CD8-positive, alpha-beta memory T cell (primary cell): ENCODE measurements at places on chromosomes 7 and 10. TPM values are rescaled to one million over a fixed set of nuclear protein-coding genes. Genes with fewer than 3 reads are reported as not detected.

DNA sequence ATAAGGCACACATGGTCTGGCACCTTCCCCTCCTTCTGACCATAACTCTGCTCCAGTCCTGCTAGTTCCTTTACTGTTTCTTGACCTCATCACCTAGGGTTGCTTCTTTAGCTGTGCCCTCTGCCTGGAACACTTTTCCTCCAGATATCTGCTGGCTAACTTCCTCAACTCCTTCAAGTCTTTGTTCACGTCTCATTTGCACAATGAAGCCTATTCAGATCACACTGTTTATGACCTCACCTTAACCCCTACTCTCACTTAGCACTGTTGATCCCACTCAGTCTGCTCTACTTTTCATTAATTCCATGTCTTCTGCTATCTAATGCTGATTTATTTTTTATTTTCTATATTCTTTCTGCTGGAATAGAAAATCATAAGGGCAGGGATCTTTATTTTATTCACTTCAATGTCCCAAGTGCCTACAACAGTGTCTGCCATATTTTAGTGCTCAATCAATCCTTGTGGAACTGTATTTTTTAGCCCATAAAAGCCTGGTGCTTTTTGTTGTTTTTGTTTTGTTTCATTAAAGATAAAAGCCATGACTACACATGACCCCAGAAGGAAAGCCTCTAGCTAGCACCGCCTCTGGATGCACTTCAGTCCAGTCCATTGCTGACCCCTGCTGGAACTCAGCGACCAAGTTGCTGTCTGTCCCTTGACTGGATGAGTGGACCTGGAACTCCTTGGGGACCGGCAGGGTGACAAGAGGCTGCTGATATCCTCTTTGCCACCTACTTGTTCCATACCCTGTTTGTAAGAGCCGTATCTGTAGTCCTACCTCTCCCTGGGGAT, 12.3 kb downstream of the KLF14 start:
- DNase-seq = no peak

- no peak for DNase-seq
Measured at GRCh38 chr7:44976746-44977196, 2.0 kb downstream of the MYO1G start.

Gene CCL24
- total RNA-seq = not detected

Gene ANKRD2
- total RNA-seq = not detected

DNA sequence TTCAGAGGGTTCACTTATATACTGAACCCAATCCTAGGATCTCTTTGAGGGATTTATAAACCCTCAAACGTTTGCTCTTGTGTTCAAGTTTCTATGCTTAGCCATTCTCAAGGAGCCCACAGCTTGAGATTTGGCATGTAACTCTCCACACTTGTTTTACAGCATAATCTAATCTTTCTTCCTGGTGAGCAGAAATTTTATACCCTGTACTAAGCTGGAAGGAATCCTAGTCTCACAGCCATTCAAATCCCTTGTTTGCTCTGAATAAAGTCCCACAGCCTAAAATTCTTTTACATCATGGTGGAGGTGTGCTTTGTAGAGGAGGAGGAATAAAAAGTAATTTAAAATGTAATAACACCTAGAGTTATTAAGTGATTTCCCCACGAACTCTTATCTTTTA, 5.3 kb upstream of the AGR2 start:
- DNase-seq = no peak

Gene INPP5A
- total RNA-seq = 4.8 TPM

GRCh38 chr10:10542477-10542876, 475.2 kb upstream of the CELF2 start:
- no peak for DNase-seq

DNA sequence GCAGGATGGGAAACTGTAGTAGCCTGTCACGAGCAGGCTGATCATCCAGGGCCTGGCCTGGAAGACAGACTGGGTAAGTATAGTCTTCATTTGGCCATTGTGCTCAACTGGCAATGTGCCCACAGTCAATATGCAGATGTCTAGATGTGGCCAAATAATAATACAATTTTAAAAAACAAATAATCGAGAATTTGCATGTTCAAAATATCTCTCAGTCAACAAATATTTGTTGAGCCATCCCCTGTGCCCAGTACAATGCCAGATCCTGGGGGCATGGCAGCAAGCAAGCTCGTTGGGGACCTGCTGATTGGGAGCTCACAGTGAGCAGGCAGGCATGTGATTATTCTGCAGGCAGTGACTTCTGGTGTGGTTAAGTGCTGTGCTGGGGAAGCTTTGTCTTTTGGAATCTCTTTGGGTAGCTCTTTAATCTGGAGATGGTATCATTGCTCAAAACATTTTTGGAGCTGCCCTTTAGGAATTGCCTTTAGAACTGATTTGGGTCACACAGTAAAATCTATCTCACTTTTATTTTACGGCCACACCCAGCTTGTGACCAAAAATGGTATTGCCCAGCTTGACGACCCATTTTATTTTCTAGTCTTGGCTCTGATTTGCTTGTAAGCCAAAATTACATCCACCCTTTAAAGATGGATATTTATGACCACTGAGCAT, 92.2 kb downstream of the PLCE1 start:
- DNase-seq = no peak

Gene PGAM2
- 0.44 TPM for total RNA-seq

- DNase-seq = no peak
Measured at GRCh38 chr7:27180431-27181420, 4.3 kb downstream of the HOXA11 start.

Gene INA
- 0.73 TPM for total RNA-seq

- DNase-seq = no peak
Measured at GRCh38 chr10:34155812-34156211, 659.3 kb downstream of the PARD3 start.

DNA sequence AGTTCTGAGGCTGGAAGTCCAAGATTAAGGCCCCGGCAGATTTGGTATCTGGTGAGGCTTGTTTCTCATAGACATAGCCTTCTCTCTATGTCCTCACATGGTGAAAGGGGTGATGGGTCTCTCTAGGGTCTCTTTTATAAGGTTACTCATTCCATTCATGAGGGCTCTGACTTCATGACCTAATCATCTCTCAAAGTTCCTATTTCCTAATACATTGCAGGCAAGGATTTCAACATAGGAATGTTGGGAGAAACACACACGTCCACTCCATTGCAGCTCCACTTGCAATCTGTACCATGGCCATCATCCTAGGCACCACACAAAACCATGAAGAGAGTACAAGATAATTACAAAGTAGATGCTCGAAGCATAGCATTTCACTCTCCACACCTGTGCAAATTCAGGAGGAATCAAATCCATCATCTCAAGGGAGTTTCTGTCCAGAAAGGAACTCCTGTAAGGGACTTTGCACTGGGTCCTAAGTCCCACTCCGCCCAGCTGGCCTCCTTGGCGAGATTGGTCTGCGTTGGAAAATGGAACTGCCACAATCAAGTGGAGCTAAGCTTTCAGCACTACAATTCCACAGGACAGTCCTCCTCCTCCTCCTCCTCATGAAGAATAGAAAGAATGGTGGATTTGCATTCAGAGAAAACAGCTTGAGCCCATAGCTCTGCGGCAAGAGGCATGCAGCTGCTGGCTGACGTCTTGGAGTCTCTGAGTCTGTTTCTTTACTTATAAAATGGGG, 8.8 kb downstream of the DDC start:
- DNase-seq = no peak

DNA sequence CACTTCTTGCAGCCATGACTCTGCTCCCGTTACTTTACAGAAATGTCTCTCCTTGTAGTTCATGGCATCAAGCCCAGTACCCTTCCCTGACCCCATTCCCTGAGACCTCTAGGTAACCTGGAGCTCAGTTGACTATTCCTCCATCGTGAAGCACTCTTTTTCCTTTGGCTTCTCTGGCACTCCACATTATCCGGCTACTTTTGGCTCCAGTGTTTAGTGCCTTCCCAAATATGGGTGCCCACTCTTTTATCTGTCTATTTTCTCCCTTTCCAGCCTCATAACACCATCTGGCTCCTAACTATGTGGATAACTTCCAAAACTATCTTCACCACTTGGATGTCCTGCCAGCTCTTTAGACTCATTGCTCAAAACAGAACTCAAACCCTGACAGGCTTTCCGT, 744.7 kb upstream of the GALNT17 start:
- no peak for DNase-seq

GRCh38 chr7:50303335-50304128, 984 bp upstream of the IKZF1 start:
- peak; percentile 54 for DNase-seq

DNA sequence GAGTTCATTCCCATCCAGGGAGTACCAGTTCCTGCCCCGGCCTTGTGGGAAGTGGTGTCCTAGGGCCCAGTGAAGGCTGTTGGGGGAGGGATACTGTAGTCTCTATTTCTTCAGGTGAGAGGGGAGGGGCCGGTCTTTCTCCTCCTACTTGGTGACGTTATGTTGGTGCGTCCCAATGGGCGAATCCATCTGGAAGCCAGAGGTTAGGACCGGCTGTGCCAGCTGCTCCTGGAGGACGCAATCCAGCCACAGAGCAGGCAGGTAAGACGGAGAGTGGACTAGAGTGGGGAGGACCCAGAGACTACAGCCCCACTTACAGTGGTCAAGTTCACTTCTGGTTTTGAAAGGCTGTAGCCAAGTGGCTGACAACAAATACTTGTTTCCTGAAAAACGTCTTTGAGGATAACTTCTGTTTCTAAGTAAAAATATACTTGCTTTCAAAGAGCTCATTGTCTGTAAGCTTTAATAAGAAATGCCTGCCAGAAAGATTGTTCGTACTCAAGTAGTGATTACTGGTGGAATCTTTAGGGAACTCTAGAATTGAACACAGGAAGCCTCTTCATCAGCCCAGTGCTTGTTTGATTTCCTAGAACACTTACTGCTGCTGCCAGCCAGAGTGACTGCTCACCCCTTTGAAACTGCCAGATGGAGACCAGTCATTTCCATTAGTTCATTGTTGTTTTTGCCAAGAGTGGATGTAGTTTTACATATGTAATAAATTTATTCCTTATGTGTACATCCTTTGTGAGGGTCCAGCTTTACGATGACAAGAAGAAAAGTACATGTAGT, 25.4 kb downstream of the RBM33 start:
- no peak for DNase-seq

Gene MRPS17
- total RNA-seq = 35.5 TPM

DNA sequence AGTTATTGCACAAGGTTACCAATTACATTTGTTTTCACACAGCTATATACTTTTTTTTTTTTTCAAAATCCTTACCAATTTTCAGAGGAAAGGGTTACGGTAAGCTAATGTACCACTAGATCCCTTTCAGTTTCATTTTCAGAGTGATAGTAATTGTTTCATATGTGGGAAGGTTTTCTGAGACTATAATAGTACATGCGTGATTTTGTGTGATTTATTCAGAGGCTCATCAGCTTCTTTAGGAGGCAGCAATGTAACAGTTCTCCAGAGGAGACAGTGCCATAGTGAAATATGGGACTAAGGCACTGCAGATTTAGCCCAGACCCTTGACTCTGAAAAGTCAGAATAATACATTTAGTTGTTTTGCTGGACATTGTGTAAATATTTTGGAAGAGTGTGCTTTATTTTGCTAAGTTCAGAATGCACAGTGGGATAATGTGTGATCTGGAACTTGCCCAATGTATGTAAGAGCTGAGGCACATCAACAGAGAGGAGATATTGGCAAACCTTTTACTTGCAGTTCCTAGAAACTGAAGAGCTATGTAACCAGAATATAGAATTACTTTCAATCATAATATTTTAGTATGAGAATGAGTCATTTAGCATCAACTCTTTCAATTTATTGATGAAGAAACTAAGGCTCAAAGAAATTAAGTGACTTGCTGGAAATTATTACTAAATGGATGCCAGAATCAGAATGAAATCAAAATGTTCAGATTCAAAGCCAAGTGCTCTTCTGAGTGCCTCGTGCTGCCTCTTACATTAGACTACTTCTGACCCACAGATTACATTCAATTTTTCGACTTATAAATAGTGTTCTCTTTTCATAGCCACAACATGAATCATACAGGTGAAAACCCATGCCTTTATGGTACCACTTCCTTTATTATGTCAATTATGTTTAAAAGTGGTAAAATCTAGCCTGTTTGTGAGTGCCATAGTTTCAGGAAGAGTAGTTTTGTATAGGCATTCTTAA, 207.7 kb upstream of the TEX47 start:
- no peak for DNase-seq

GRCh38 chr7:149849174-149849573, 11.0 kb downstream of the ZNF862 start:
- DNase-seq = no peak

GRCh38 chr10:89121764-89122020, 85.4 kb downstream of the CH25H start:
- DNase-seq = no peak

DNA sequence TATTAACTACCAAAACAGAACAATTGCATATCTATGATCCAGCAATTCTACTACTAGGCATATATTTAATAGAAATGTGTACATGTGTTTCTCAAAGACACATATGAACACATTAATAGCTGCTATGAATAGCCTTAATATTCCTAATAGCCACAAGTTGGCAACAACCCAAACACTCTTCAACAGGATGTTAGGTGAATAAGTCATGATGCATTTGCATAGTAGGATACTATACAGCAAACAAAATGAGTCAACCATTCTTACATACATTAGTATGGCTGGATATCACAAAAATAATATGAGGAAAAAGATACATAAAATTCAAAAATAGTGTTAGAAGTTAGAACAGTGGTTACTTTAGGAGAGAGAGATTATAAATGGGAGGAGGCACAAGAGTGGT, 26.8 kb upstream of the ZNF746 start:
- DNase-seq = no peak
